Left colon (tissue), 2 donors: ENCODE measurements at places on chromosomes 13 and 19. TPM values are rescaled to one million over a fixed set of nuclear protein-coding genes. Genes with fewer than 3 reads are reported as not detected.

DNA sequence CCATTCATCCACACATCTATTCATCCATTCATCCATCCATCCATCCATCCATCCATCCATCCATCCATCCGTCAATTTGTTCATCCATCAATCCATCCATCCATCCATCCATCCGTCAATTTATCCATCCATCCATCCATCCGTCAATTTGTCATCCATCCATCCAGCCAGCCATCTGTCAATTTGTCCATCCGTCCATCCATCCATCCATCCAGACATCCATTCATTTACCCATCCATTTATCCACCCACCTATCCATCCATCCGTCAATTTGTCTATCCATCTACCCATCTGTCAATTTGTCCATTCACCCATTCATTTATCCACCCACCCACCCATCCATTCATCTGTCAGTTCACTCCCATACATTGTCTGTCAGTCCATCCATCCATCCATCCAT lies 209.5 kb upstream of the ZNF536 start:
- no peak for DNase-seq

DNA sequence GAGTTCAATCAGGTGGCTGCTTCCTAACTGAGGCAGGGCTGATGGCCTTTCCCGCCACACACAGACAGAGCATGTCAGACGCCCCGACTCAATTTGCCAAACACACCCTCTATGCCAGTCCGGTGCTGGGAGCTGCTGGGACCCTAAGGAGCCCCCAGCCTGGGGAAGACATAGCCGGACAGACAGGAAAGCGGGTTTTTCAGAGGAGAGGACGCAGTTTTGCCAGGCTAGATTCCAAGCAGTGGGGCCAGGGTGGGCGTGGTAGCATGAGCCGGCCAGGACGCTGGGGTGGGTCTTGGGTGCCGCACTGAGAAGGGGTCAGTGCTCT lies 19.8 kb downstream of the MAST3 start:
- no peak for DNase-seq

GRCh38 chr19:1523412-1524286 lies at the start of gene PLK5:
TSS of gene PLK5 (plus strand) at chr19:1524077. CDS start at chr19:1526997, 2,920 bp downstream.
- no peak for DNase-seq

DNA sequence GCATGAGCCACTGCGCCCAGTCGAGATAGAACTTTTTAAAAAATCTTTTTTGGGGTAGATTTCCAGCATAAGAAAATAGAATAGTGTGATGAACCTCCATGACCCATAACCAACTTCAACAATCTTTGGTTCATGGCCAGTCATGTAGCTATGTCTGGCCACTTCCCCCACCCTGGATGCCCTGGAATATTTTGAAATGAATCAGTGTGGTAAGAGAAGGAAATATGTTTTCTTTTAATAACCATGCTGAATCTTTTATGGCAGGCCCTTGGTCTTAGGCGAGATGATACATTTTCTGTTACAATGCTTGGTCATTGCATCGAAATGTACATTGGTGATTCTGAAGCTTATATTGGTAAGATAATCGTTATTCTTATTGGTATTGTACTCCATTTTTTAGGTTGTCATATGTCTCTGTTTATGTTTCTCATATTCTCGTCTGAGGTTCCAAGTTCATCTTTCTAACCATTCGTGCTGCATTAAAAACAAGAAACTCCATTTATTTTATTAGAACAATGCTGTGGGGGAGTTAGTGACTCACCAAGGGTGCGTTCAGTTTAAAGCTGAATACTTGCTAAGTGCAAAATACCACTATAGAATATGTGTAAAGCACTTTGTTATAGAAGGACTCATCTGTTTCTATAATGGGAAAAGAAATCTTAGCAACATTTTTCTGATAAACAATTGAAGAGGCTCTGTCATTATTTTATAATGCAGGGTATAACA lies 16.4 kb upstream of the UPF3A start:
- DNase-seq = no peak

SCEL gene
- total RNA-seq = 1.9 TPM

GRCh38 chr19:4049432-4049831 lies 17.3 kb downstream of the ZBTB7A start:
- no peak for DNase-seq

VSTM2B gene
- not detected for total RNA-seq

DNA sequence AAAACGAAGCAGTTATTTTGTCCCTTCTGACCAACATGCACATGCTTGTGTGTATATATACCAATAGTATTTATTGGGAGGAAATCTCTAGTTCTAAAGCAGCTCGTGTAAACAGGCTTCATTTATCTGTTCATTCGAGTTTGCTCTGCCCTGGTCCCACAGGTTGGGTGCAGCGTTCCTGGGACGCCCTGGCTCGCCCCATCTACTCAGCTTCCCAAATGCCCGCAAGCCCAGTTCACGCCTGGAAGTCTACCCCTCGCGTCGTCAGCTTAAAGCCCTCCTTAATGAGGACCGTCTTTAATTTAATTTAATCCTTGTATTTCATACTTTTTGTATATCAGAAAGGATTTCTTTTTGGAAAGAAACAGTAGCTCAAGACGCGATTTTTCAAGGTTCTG lies 604 bp downstream of the THSD1 start:
- no peak for DNase-seq

DNA sequence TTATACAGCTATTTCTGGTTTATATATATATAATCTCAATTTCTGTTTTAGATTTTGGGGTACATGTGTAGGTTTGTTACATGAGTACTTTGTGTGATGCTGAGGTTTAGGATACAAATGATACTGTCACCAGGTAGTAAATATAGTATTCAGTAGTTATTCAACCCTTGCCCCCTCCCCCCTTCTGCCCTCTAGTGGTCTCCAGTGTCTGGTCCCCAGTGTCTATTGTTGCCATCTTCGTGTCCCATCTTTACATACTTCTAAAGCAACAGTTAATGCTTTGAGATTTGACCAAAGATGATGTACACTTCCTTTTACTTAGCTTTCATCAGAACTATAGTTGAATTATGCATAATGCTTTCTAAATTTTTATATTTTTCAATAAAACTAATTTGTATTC lies 1623.4 kb upstream of the PRR20A start:
- no peak for DNase-seq

GRCh38 chr13:47480121-47480520 lies 521.0 kb downstream of the SUCLA2 start:
- DNase-seq = no peak

GRCh38 chr19:39265321-39265916 lies 2.8 kb upstream of the IFNL2 start:
- DNase-seq = no peak

DNA sequence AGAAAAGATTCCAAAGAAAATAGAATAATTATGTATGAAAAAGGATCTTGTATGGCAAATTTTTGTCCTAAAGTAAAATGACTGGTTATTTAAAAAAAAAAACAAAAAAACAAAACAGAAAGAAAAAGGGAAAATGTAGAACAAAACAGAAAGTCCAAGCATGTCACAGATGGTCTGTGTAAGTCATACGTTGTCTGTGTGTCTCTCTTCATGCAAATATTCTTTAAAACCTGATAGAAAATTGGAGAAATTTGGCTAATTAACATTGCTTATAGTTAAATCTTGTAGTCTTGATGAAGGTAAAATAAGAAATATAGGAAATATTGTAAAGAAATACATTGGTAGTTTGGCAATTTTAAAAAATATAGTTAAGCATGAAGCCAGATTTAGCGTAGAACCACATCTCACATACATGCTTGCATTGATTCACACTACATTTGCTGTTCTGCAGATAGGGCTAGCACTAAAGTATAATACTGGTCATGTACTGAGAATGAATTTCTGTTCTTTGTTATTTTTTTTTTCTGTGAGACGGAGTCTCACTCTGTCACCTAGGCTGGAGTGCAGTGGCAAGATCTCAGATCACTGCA lies 58.4 kb downstream of the SPRYD7 start:
- DNase-seq = no peak

- no peak for DNase-seq
Measured at GRCh38 chr13:27130979-27131623, 40.5 kb downstream of the USP12 start.
